Stimulated activated CD8-positive, alpha-beta memory T cell treated with anti-CD3 and anti-CD28 coated beads, Interleukin-7, amount 100 ng/mL, for 48 hours (primary cell): ENCODE measurements at places on chromosomes 3 and 15.

DNA sequence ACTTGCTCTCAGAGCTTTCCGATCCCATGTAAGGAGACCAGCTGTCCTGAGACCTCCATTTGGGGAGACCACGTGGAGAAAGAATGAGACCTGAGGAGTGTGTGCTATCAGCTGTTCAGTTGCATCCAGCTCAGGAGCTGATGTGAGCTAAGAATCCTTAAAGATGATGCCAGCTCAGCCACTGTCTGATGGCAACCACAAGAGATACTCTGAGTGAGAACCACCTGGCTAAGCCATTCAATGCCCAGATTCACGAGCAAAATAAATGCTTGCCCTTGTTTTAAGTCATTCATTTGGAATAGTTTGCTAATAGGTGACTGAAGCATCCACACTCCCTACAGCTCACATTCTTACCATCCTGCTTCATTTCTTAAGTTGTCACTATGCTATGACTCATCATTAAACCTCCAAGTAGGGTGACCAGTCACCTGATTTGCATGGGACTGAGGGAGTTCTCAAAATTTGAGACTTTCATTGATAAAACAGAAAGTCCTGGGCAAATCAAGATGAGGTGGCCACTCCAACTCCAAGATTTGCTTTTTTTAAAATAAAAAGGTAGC is 56.4 kb downstream of the SPTSSB start:
- DNase-seq: no peak

DNA sequence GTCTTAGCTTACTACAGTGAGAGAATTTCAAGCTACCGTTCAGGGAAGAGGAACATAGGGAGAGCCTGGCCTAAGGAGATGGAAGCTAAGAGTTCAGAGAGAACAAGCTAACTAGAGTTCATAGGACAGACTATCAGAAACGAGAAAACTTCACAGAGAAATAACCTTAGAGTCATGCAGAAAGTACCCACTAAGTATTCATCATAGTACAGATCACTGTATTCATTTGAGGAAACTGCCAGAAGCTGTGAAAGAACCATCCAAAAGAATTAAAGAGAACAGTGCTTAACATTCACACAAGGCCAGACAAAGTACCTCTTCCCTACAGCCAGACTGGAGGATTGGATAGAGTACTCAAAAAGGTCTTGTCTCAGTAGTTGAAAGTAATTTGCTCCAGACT is 15.2 kb upstream of the GBE1 start:
- no peak for DNase-seq

DNA sequence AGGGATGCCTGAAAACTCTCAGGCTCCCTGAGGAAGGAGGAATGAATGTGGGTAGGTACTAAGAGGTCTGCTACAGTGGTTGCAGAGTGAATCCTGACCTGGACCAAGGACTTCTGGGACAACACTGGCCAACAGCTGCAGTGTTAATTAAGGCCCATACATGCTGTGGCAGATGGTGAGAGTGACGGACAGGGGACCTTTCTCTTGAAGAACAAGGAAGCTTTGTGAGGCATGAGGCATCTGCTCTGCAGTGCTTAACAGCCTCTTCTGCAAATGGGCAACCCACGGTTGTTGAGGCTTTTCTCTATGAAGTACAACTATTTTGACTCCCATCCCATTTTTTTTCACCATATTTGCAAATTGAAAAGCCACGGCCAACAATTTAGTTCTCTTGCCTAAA is 26.6 kb upstream of the ACAN start:
- DNase-seq: no peak

- no peak for DNase-seq
These were observed 2.5 kb upstream of the FANCD2 start for GRCh38 chr3:10023587-10024310.

DNA sequence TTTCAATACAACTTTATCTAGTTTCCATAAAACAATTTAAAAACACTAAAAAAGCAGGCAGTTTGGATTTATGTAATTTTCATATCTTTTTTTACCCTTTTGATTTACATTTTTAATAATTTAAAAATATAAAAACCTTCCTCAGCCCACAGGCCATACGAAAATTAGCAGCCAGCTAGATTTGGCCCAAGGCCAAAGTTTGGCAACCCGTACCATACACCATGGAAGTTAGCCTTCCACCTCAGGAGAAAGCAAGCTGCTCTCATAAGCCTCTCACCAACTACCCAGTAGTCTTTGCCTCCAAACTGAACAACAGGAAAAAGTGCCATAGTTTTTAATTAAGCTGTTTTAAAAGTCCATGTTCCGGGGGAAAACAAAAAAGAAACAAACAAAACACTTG is 107.3 kb upstream of the TRIM42 start:
- DNase-seq: no peak

GRCh38 chr3:53224026-53224425 is 31.8 kb downstream of the TKT start:
- no peak for DNase-seq

GRCh38 chr3:105534491-105534890 is 167.8 kb downstream of the ALCAM start:
- DNase-seq: no peak

DNA sequence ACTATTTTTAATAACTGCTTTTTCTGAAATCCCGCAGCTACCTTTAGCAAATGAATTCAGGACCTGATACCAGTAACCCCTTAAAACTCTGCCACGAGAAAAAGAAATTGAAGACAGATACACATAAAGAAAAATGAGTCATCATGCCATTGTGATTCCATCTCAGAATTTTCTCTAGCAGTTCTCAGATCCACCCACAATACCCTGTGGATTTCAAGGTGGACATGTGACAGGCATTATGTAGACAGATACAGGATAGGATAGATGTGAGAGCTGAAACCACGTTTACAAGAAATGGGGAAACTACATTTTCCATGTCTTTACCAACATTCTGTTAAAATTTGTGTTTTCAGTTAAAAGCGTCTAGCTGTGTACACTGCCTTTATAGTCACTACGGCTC is 291.9 kb upstream of the NR2F2 start:
- no peak for DNase-seq
